Activated CD4-positive, alpha-beta T cell treated with anti-CD3 and anti-CD28 coated beads, Interleukin-10, Interleukin-2, amounts not matched to agents 100 ng/mL and 50 ng/mL, durations not matched to agents 16 hours and 8 hours (primary cell): ENCODE measurements at places on chromosomes 3 and 15.

DNA sequence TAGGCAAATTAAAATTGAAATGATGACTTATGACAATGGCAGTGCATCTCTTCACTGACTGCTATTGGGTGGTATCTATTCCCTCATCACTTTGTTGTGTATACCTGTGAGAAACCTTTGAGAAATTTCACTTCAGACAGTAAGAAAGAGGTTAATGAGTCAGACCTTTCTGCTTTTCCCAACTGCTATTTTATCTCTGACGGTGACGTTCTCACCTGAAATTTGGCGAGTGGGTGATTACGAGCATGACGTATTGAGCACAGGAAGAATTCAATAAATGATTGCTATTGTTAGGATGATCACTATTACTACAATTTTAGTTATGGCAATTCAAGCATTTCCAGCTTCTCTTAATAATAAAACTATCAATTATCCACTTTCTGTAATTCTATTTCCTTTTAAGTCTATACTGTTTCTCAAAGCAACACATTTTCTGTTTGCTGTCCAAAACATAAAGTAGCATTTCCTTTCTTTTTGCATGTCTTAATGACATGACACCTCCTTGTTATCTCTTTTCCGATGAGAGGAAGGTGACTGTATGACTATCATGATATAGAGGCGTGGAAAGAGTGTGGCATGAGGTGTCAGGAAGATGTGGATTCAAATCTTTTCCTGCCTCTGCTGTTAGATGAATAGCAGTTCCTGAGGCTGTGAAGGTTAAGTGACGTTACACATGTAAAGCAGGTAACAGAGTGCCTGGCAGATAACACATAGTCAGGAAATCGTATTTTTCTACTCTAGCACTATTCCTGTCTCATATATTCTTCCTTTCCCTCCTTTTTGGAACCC is 504.9 kb upstream of the SEMA6D start:
- DNase-seq: no peak

DNA sequence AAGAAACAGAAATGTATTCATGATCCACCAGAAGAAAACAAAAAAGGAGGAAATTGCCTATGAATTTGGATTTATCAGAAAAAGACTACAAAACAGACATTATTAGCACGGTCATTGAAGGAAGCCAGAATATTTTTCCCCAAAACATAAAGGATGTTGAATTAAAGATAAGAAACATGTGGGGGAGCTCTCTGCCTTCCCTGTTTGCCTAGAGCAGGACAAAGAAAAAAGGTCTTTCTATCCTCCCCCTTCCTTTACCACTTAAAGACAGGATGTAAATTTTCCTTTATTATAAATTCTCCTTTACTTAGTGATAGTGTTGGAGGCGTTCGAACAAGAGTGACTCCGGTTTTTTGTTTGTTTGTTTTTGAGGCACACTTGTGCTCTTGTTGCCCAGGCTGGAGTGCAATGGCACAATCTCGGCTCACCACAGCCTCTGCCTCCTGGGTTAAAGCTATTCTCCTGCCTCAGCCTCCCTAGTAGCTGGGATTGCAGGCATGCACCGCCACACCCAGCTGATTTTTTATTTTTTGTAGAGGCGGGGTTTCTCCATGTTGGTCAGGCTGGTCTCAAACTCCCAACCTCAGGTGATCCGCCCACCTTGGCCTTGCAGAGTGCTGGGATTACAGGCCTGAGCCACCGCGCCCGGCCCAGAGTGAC is 14.9 kb upstream of the RPN1 start:
- no peak for DNase-seq

DNA sequence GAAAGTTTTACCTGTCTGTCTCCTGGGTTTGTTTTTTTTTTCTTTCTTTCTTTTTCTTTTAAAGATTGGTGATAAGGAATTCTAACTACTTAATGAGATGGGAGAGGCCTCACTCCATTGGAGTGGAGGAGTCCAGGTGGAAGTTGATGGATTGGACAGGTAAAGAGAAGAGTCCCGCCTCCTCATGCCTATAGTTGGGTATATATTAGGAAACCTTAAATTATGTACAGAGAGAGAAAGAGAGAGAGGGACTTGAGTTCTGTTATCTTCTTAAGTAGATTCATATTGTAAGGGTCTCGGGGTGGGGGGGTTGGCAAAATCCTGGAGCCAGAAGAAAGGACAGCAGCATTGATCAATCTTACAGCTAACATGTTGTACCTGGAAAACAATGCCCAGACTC is 158.2 kb downstream of the TP63 start:
- DNase-seq: no peak

GRCh38 chr15:87724330-87724729 is 532.2 kb downstream of the NTRK3 start:
- DNase-seq: no peak

GRCh38 chr3:134955874-134956273 is 160.8 kb downstream of the EPHB1 start:
- no peak for DNase-seq

DNA sequence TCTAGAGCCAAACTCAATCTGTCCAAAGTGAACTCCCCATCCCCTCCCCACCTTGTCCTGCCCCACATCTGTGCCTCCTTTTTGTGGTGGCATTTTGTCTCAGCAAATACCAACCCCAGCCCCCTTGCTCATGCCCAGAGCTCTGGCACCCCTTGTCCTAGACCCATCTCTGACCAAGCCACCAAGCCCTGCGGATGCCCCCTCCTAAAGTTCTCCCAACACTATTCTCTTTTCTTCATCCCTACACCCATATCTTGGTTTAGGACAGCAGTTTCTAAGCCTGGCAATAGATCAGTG is 17.7 kb downstream of the ACAA1 start:
- DNase-seq: no peak

DNA sequence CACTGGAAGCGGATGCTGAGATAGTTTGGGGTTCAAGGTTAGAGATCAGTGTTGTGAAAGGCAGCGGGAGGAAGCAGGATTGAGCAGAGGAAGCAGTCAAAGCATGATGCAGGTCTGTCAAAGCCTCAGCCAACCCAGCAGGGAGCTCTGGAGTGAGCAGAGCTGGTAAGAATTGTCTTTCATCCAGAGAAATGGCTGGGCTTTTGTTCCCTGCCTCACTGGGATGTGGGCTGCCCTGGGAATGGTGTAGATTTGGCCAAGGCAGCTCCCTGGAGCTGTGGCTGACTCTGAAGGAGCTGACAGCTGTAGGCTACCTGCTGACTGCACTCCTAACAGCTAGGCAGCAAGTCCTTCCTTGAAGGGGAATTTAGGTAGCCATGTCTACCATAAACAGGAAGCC is 61.9 kb upstream of the STXBP5L start:
- no peak for DNase-seq

GRCh38 chr3:189094539-189094938 is 77.2 kb upstream of the TPRG1 start:
- no peak for DNase-seq

- DNase-seq: peak; percentile 28
Observed at GRCh38 chr3:38627956-38628355, 21.5 kb downstream of the SCN5A start.

DNA sequence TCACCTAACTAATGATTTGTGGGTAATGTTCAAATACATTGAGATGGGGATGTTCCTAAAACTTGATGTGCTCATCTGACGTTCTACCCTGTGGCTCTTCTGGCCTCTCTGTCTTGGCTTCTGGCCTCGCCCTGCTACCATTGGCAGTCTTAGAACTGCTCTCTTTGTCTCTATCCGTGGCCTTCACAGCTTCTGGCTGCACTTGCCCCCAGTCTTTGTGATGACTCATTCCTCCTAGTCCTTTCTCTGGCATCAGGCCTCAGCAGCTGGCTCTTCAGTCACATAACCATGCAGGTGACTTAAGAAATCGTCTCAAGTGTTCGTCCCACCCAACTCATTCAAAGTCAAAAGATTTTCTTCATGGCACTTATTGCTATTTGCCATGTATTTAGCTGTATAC is 188.1 kb downstream of the BBX start:
- DNase-seq: no peak

DNA sequence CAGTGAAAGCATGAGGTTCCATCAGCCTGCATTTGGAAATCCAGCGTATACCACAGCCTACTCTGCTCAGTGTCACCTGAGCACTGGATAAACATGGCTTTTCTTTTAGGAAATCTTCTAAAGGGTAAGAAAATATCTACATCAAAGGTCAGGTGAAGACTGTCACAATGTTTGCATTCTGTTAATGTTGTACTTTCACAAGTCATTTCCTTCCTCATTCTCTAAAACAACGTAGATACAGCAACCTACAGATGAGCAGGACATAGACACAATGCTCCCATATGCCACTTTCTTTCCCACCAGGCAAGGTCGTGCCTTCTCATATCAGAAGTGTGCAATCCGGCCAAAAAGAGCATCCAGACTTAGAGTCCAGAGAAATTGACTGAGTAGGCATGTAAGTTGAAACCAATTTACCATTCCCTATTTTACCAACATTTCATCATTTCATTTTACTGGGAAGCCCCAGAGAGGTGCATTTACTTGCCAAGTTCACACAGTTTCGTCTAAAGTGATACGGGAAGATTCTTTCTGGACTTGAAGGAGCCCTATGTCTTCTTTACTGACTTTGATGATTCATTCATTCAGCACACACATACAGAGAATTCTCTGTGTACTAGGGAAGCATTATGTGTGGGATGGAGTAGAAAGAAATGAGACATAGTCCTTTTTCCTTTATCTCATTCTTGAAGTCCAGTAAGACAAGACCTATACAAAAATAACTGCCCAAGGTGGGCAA is 30.6 kb upstream of the LPP start:
- DNase-seq: peak; percentile 20

DNA sequence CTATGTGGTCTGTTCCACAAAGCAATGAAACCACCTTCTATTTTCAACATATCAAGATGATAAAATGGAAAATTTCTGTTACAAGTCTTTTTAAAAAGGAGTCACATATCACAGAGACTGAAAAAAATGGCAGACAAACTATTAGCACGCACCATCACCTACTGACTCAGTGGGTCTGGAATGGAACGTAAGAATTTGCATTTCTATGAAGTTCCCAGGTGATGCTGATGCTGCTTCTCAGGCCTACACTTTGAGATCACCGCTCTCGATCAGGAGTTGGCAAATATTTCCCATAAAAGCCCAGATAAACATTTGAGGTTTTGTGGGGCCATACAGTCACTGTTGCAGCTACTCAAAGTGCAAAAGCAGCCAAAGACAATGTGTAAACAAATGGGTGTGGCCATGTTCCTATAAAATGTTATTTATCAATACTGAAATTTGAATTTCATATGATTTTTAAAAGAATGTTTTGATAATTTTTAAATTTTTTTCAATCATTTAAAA is 142.9 kb downstream of the ADAM10 start:
- DNase-seq: no peak

- peak; percentile 34 for DNase-seq
Observed at GRCh38 chr3:149277331-149277813, 55.7 kb upstream of the CP start.

GRCh38 chr3:16728770-16729745 is 123.8 kb upstream of the DAZL start:
- DNase-seq: no peak

DNA sequence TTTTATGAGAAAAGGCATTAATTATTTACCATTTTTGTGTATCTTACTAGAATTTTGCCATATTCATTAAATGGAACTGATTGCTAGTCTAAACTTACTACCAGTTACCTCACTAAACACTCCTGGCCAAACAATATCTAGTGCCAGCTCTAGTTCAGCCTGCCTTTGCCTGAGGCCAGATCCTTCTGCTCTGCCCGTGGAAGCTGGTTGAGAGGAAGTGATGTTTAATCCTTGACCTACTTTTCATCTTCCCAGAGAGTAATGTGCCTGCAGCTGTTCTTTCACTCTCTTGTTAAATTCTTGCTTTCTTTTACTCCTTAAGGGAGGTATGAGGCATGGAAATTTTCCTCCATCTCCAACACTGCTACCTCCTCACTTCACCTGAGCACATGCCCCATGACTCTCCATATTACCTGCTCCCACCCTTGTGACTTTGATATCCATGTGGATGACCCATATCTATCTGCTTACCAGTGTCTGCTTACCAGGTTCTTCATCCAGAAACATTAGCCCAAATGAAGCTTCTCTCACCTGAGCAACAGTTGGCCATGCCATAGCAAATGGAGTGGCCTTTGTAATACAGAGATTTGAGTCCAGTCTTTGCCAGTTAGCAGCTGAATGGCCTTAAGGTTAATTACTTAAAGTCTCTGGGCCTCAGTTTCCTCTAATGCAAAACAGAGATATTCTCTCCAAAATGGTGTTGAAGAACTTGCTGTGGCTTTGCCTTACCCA is 53.4 kb downstream of the UBE2E1 start:
- DNase-seq: no peak

- DNase-seq: peak; percentile 58
Observed at GRCh38 chr3:32420126-32421038, 28.7 kb downstream of the CMTM7 start.

GRCh38 chr15:92963794-92964193 is 63.7 kb downstream of the CHD2 start:
- no peak for DNase-seq

GRCh38 chr3:52221141-52221562 is 4.3 kb downstream of the TLR9 start:
- no peak for DNase-seq

- DNase-seq: no peak
Observed at GRCh38 chr3:183189641-183190040, 27.1 kb upstream of the LAMP3 start.

- DNase-seq: peak; percentile 59
Observed at GRCh38 chr15:63601026-63601703, 4.0 kb downstream of the FBXL22 start.

DNA sequence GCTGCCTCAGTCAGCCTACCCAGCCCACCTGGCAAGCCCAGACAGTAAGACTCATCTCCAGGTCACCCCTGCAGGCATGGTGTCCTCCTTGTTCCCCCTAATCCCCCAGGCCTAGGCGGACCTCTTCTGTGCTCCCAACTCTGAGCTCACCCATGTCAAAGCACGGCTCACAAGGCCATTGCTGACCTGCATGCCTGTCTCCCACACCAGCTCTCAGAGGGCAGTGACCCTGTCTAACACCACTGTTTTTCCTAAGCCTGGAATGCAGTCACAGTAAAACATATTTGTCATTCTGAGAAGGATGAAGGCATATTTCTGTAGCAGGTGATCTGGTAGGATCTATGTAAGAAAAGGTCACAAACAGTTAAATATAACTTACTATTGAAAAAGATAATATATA is 110.3 kb upstream of the HACD2 start:
- no peak for DNase-seq

DNA sequence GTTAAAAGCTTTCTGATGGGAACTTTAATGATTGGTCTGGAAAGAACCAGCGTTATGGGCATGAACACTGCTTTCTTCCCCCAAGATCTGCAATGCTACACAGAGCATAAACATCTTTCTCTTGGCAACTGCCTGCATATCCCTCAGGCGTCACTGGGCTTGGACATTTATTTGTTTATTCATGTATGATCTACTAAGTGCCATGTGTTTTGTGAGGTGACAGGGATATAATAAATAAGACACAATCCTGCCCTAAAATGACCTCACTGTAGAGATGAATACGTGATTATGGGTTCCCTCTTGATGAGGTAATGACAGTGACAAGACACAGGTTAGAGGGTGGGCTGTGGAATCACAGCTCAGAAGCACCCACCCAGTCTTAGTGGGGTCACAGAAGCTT is 485.3 kb downstream of the PDCD6IP start:
- no peak for DNase-seq
